ENCODE measurements at places on chromosomes 4 and X.

GRCh38 chrX:15435836-15436619, 51.8 kb upstream of the VEGFD start:
- no peak for DNase-seq

GRCh38 chr4:127249066-127249766, 383.5 kb upstream of the INTU start:
- no peak for DNase-seq

DNA sequence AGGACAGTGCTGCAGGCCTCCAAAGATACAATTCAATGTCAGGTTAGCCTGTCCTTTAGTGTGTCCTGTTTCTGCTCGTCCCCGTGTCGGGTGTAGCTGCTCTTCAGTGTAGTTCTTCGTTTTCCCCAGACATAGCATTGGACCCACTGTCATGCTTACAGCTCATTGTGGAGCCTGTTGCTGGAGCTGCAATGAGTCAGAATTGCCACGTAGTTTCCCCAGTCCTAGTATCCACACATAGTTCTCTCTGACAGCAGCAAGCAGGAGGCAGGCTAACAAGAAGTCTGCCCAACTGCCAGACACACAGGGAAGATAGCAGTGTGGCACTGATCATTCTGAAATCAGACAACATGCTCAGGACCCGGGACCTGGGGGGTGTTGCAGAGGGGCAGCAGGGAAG, 49.2 kb downstream of the MOSPD2 start:
- no peak for DNase-seq

- no peak for DNase-seq
These were observed 111.1 kb downstream of the APOOL start for GRCh38 chrX:85114776-85115175.

DNA sequence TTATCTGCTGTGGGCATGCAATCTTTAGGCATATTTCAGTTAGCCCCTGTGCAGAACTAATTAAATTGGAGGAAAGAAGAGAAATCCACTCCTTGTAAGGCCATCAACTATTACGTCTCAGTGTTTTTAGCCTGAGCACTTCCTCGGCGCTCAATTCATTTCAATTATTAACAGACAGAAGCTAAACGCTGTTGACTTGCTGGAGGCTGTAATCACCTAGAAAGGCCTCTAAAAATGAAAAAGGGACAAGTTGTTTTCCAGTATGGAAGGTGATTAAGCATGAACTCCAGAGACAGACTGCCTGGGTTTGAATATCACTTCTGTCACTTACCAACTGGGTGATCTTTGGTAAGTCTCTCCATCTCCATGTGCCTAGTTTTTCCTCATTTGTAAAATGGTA, 59.6 kb downstream of the LEF1 start:
- no peak for DNase-seq

DNA sequence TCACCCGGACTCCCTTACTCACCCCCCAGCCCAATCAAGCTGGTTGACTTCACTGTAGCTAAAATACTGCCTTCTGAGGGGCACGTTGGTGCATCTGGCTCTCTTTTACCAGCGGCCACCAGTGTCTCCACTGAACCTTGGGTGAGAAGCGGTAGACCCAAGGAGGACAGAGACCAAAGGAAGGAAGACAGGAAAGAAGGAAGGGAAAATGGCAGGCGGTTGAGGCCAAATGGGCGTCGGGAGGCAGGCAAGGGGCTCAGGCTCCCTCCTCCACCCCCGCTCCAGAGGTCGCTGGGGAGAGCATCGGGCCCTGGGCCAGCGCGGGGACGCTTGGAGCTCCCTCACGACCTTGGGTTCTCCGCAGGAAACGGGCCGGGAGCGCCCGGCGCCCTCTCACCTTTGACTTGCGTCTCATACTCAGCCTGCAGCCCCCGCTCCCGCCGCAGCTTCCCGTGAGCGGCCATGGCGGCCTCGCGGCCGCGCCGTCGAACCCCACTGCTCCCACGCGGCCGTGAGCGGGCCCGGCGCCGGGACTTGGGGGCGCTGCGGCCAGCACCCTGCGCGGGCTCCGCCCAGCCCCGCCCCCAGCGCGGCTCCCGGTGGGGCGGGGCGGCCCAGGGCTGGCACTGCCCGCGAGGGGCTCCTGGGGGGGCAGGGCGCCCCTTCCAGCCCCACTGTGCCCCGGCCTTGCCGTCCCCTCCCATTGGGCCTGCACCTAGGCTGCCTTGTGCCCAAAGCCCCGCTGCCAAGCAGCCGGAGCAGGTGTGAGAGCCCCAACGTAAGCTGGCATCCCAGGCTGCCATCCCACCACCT, at the start of gene ARHGAP4:
TSS of gene ARHGAP4 (minus strand) at position 526 of the 813 bp plus-strand sequence. CDS start at position 464, 62 bp downstream.
- DNase-seq: no peak

DNA sequence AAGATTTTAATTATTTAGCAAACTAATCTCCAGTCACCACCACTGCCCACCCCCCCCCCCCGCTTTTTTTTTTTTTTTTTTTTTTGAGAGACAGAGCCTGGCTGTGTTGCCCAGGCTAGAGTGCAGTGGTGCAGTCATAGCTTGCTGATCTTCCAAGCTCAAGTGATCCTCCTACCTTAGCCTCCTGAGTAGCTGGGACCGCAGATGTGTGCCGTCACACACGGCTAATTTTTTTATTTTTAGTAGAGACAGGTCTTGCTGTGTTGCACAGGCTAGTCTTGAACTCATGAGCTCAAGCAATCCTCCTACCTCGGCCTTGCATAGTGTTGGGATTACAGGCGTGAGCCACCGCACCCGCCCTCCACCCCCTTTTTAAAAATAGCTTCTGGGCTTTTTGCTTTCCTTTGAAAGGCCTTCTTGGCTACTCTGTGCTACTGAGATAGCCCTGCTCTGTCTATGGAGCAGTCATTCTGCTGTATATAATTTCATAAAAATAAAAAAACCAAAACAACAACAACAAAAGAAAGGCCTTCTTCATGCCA, 18.7 kb downstream of the TXLNG start:
- no peak for DNase-seq

Measured in stimulated activated CD4-positive, alpha-beta T cell treated with anti-CD3 and anti-CD28 coated beads, Interleukin-1b, Interleukin-23, amount 100 ng/mL, for 4 hours (primary cell).